ENCODE measurements at places on chromosomes 1 and 21.

DNA sequence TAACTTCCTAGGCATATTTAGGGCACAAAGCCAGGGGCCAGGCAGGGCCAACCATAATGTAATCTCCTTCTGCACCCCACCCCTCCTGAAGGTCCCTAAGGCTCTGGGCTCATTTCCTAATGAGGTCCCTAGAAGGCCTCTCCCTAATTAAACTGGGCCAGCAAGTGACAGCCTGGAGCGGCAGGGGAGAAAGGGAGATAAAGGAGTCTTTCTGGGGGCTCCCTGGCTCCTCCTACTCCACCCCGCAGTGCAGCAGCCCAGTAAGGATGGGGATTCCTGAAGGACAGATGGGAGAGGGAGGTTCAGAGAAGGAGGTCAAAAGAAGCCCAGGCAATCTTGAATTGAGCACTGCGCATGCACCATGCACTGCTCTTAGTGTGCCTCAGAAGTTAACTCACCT lies 12.8 kb downstream of the LRP8 start:
- no peak for DNase-seq

DNA sequence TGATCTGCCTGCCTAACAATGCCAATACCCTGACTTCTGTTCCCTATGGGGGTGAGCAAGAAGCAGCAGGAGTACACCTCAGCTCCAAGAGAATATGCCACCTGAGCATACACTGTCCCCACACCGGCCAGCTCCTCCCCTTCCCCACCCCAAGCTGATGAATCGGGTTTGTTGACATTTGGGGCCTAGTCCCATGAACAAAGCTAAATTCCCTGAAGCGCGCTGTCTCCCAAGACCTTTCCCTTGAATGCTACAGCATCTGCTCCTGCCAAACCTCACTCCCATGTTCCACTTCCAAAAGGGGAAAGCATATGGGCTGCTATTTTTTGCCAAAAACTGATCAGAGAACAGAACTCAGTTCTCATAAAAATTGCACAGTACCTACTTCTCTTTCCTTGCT lies 220.4 kb upstream of the CAMK1G start:
- DNase-seq: no peak

DNA sequence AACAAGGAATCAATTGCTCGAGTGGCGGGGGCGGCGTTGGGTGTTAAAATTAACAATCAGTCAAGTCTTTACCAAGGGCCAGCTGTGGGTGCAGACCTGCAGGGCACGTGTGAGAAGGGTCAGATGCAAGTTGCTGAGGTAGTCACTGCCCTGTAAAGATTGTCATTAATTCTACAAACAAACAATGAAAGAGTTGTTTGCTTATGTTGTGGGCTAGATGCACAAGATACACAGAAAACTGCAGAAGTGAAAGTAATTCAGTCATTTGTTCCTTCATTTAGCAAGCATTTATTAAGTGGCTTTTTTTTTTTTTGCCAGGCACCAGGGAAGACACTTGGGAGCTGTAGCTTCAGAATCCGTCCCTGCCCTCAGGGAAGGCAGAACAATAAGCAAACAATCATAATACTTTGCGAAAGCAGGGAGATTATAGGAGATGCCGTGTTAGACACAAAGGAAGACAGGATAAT lies 79.5 kb downstream of the NR5A2 start:
- no peak for DNase-seq

GRCh38 chr1:106755682-106756406 lies 300.6 kb upstream of the PRMT6 start:
- DNase-seq: no peak

DNA sequence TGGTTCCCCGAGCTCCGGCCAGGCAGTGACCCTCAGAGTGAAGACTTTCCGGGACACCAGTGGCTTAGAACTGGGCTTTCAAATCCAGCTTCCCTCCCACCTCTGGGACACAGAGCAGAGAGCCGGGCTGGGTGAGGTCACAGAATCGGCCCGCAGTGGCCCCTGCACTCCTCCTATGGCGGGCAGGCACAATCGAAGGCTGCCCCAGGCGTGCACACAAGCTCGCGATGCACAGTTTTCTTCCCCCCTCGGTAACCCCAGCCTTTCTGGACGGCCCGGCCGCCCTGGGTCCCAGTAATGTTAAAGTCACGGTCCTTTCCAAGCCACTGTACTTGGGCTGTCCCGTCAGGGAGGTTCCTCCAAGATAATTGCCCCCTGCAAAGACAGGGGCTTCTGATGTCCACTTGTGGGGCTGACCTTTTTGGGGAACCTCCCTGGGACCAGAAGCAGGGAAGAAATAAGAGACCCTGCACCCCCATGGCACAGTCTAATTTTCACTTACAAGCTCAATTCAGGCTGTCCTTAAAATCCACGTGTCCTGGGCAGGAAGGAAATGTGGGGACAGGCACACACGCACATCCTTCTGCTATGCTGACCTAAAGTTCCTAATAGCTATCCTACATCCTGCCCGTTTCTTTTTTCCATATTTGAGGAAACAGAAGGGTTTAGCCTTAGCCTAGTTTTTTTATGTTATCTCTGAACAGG lies 13.7 kb downstream of the TFF3 start:
- DNase-seq: peak; percentile 63

DNA sequence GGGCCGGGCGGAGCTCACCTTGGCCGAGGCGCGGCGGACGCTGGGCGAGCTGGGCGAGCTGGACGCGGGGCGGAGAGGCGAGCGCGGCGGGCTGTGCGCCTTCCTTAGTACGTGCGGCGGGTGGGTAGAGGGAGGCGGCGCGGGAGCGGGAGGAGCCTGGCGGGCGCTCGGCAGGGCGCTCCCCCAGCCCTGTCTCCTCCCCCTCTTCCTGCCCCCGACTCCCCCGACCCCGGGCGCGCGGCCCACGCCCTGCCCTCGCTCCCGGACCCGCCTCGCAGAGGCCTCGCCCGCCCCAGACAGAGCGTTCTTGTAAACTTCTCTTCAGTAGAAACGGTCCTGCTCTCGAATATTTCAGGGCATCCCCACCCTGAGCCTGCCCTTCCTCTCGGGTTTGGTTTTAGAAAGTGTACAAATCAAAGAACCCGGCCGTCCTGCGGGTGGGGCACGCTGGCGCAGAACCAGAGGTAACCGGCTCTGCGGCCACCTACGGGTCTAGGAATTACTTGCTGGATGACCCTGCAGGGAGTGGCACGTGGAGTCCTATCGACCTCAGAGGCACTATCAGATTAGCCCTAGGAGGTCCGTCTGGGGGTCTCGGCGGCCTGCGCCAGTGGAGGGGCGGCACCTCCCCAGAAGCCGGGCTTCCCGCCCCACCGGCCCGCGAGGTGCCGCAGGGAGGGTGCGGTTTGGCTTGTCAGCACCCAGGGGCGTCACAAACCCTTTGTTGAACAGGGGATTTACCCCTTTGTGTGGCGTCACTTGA lies at the start of gene S100A10:
S100A10 (minus strand) TSS at position 126 of the 763 bp plus-strand sequence. CDS start 7,629 bp downstream, outside the sequence.
- peak; percentile 93 for DNase-seq

DNA sequence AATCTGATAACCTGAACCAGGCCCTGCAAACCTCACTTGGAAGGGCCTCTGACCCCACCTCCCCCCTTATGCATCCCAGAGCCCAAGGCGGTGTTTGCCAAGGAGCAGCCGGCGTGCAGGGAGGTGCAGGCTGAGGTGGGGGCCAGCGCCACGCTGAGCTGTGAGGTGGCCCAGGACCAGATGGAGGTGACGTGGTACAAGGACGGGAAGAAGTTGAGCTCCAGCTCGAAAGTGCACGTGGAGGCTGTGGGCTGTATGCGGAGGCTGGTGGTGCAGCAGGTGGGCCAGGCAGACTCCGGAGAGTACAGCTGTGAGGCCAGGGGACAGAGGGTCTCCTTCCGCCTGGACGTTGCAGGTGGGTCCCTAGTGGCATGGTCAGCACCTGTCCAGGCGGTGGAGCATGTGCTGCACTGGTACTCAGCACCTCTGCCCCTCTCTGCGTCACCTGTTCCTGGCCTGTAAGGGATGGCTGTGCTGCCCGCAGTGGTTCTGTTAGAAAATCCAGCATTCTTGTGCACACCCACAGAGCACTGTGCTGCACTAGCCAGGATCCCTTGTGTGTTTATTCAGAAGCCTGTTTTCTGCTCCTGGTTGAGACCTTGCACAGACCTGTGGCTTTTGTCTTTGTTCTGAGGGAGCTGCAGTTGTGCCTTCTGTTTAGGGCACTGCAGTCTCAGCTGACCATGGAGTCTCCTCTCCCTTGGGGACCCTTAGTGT lies 11.6 kb downstream of the OBSCN start:
- no peak for DNase-seq

- DNase-seq: no peak
These were observed 14.8 kb upstream of the PSMA5 start for GRCh38 chr1:109441069-109441468.

GRCh38 chr1:230807029-230807428 lies 59.8 kb downstream of the CAPN9 start:
- peak; percentile 69 for DNase-seq

- DNase-seq: no peak
These were observed 63.3 kb downstream of the UCK2 start for GRCh38 chr1:165890684-165891083.

- no peak for DNase-seq
These were observed 327.9 kb downstream of the VAV3 start for GRCh38 chr1:107637101-107637500.

DNA sequence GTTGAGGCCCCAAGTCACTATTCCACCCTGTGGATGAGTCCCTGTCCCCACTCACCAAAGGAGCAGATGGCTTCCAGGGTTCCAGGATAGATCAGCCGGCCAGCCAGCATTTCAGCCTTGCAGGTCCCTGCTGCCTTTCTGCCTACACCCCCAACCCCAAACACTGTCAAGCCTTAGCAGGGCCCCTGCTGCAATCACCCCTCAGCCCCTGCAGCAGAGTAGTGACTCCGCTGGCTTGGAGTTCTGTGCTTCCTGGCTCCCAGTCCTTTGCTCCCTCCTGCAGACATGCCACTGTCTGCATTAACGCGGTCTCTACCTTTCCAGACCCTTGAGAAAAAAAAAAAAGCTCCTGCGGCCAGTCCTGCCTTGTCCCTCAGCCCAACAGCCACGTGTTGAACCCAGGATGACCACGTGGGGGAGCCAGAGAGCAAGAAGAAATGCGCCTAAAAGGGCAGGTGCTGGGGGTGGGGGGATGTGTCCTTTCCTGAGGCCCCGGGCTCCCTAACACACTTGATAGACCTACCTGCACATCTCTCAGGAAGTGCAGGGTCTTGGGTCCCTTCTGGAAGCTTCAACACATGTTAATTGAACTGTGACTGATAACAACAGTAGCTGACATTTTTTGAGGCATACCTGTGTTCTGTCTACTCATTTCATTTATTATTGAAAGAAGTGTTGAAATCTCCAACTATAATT lies 37.4 kb downstream of the RASSF5 start:
- DNase-seq: peak; percentile 92

- DNase-seq: no peak
These were observed 418.5 kb upstream of the ESRRG start for GRCh38 chr1:217141711-217142110.

DNA sequence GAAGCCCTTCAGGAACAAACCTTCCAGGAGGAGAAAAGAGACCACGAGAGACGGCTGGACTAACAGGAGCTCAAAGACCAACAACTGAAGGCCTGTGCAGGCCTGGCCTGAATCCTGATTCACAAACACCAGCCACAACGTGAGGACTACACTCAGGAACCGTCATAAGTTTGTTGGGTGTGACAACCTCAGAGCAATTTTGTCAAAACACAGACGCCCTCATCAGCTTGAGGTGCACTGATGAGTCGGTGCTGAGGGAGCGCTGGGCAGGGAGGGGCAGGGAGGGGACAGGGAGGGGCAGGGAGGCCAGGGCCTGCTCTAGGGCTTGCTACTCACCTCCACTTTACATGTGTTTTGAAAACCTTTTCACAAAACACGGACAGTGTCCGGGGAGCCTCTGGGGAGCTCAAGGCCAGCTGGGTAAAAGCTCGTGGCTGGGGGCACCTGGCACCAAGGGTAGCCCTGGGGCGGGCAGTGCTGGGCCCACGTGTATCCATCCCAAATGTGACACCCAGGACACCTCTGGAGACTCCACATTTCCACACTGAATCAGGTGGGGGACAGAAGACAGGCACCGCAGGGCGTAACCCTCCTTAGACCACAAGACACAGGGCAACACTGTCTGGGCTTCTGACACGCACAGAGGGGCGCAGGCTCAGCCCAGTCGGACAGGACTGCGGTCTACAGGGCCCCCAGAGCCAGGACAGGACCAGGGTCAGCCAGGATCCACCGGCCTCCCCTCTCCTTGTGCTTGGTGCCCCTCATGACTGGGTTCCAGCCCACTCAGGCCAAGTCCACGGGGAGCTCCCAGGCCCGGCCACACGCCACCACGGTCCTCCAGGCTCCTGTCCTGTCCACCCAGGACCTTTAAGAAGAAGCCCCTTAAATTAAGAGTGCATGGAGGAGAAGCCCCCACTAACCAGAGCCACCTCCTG lies 16.5 kb downstream of the LSS start:
- peak; percentile 64 for DNase-seq

GRCh38 chr1:236222632-236223031 lies 59.1 kb downstream of the ERO1B start:
- DNase-seq: no peak

- no peak for DNase-seq
These were observed 75.3 kb downstream of the ZNF648 start for GRCh38 chr1:181985936-181986906.

DNA sequence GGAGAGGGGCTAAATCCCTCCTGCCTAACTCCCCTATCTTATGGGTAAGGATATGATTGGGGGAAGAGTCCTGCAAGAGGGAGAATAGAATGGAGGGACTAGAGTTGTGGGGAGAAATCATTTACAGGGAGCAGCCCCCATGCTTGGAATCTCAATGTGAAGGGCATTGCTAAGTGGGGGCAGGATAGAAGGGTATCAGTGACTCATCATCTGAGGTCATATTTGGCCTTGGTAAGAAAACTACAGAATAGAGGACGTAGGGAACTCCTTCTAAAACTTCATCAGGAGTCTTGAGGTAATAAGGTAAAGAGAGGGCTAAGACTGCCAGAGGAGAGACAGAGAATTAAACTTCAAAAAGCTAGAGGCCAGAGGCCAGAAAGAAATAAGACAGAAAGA lies 487 bp downstream of the HJV start:
- no peak for DNase-seq

GRCh38 chr1:163410073-163410999 lies 88.6 kb downstream of the NUF2 start:
- DNase-seq: no peak

DNA sequence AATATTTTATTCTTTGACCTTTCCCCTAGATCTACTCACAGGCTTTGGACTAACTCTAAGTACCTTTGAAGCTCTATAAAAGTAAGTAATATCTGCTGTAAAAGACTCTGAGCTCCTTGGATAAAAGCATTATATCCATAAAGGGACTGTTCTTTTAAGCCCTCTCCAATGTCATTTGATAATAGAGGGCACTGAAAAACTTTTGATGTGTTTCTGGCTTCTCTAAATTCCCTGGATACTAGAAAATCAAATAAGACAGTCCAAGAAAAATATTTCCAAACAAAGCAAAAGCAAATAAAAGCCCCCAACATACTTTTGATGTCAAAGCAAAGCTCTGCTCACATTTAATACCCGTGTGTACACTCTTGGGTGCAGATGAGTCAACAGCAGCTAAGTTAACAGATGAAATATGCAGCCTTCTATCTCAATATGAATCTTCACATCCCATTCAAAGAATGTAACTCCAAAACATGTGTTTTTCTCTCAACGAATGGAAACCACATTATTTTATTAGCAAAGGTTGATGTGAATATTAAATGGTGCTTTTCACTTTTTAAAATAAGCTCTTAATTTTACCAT lies 230.3 kb downstream of the CENPF start:
- no peak for DNase-seq

GRCh38 chr1:22888320-22889075 lies 84.2 kb downstream of the LACTBL1 start:
- no peak for DNase-seq

- DNase-seq: no peak
These were observed 241.2 kb downstream of the RGS7 start for GRCh38 chr1:241115784-241116183.

Data from aorta (tissue), 5 donors.